ENCODE measurements at places on chromosomes 12 and 14. TPM values are rescaled to one million over a fixed set of nuclear protein-coding genes. Genes with fewer than 3 reads are reported as not detected.

DNA sequence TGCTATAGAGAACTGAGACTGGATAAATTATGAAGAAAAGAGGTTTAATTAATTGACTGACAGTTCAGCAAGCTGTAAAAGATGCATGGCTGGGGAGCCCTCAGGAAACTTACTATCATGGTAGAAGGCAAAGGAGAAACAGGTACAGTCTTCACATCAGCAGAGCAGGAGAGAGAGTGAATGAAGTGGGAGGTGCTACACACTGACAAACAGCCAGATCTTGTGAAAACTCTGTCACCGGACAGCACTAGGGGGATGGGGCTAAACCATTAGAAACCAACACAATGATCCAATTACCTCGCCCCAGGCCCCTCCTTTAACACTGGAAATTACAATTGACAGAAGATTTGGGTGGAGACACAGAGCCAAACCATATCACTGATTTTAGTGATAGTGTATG is 682.4 kb downstream of the SLC16A7 start:
- no peaks in the 10 kb centered on the region for H3K4me1 ChIP-seq
- no peaks in the 10 kb centered on the region for H3K36me3 ChIP-seq
- H3K27ac ChIP-seq: no peak overlapping the region
- no peaks in the 10 kb centered on the region for H3K27me3 ChIP-seq
- H3K4me3 ChIP-seq: no peak overlapping the region

The BIN2 gene
- 15.5 TPM for total RNA-seq

- no peak overlapping the region for H3K4me3 ChIP-seq
- H3K27me3 ChIP-seq: no peaks in the 10 kb centered on the region
- H3K4me1 ChIP-seq: no peaks in the 10 kb centered on the region
- H3K27ac ChIP-seq: no peak overlapping the region
- H3K36me3 ChIP-seq: no peaks in the 10 kb centered on the region
- DNase-seq: peak; percentile 14
Observed at GRCh38 chr14:41749429-41749828, 142.8 kb downstream of the LRFN5 start.

The MOAP1 gene
- total RNA-seq: 20.3 TPM

GRCh38 chr12:89523393-89523792 is 1.2 kb downstream of the GALNT4 start:
- no peak for DNase-seq
- no peak overlapping the region for H3K4me3 ChIP-seq
- H3K27me3 ChIP-seq: no peaks in the 10 kb centered on the region
- H3K27ac ChIP-seq: no peak overlapping the region
- H3K36me3 ChIP-seq: no peaks in the 10 kb centered on the region

The REP15 gene
- total RNA-seq: 3.6 TPM

DNA sequence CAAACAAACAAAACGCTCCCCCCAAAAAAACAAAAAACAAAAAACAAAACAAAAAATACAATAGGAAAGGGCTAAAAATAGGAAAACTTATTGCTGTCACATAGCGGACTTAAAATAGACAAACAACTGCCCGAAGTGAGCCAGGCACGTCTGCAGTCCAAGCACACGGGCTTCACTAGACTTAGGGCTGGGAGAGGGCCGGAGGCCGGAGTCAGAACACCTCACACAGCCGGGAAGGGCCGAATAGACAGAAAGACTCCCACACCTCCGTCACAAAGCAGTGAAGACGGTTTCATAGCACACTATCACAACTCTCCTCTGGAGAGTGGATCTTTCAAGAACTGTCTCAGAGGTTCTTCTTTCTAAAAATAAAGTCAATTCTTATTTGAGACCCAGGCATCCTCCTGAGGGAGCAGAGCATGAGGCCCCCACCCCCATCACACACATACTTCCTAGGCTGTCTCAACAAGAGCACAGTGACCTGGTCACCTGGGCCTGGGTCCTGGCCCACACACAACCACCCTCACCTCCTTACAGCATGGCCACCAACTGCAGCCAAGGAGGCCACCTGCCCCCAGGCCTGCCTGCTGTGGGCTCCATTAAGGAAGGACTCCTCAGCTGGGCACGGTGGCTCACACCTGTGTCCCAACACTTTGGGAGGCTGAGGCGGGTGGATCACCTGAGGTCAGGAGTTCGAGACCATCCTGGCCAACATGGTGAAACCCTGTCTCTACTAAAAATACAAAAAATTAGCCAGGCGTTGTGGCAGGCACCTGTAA is 6.7 kb downstream of the BAG5 start:
- H3K36me3 ChIP-seq: no peaks in the 10 kb centered on the region
- no peak overlapping the region for H3K4me3 ChIP-seq
- no peak for DNase-seq
- no peak overlapping the region for H3K27ac ChIP-seq
- no peaks in the 10 kb centered on the region for H3K27me3 ChIP-seq
- peaks cover 53% of the 10 kb centered on the region for H3K4me1 ChIP-seq

- H3K4me3 ChIP-seq: no peak overlapping the region
- no peak overlapping the region for H3K27ac ChIP-seq
- H3K36me3 ChIP-seq: no peaks in the 10 kb centered on the region
Observed at GRCh38 chr14:83147006-83147405, 1613.4 kb upstream of the SEL1L start.

The KRT5 gene
- total RNA-seq: 0.79 TPM

- DNase-seq: no peak
- H3K36me3 ChIP-seq: no peaks in the 10 kb centered on the region
- H3K27me3 ChIP-seq: peaks cover 79% of the 10 kb centered on the region
- H3K4me1 ChIP-seq: peaks cover 5% of the 10 kb centered on the region
- no peak overlapping the region for H3K4me3 ChIP-seq
- no peak overlapping the region for H3K27ac ChIP-seq
Observed at GRCh38 chr12:49953151-49953550, 2.6 kb downstream of the AQP2 start.

GRCh38 chr14:77105145-77105939 is 7.3 kb downstream of the CIPC start:
- no peaks in the 10 kb centered on the region for H3K4me1 ChIP-seq
- H3K4me3 ChIP-seq: no peak overlapping the region
- DNase-seq: no peak
- no peaks in the 10 kb centered on the region for H3K27me3 ChIP-seq
- no peak overlapping the region for H3K27ac ChIP-seq
- no peaks in the 10 kb centered on the region for H3K36me3 ChIP-seq

The PARPBP gene
- 4.7 TPM for total RNA-seq

The SVOP gene
- not detected for total RNA-seq

GRCh38 chr12:47360771-47361388 is 281.1 kb upstream of the AMIGO2 start:
- H3K4me3 ChIP-seq: no peak overlapping the region
- no peaks in the 10 kb centered on the region for H3K4me1 ChIP-seq
- H3K27me3 ChIP-seq: no peaks in the 10 kb centered on the region
- peak overlapping the region; percentile 63 for H3K27ac ChIP-seq

DNA sequence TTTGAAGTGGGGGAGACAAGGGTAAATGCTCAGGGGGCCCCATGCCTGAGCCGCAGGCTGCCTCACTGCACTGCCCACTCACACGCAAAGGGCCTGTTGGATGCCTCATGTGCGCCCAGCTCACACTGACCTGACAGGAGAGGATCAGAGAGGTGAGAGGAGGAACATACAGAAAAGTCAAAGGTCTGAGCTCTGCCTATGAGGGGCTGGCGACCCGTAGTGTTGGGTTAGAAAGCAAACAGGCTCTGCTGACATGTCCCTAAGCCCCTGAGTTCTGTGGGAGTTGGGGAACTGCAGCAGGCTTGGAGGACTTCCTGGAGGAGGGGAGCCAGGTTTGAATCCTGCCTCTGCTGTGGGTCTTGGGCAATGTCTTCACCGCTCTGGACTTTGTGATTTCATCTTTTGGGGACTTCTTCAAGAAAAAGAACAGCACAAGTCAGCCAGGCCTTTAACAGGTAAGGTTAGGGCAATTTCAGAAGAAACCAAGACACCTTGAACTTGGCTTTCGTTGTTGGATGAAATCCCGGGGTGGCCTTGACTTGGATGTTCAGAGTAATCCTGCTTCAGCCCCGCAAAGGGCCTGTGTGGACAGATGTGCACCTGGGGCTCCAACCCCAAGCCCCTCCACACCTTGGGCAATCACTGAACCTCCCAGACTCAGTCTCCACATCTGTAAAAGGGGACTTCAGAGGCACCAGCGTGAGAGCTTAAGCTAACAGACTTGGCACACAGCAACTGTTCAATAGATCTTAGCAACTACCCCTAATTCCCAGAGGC is 116.8 kb downstream of the SCARB1 start:
- no peaks in the 10 kb centered on the region for H3K36me3 ChIP-seq
- H3K4me3 ChIP-seq: no peak overlapping the region
- no peak for DNase-seq

GRCh38 chr12:31558521-31558920 is 32.4 kb downstream of the DENND5B start:
- H3K4me1 ChIP-seq: no peaks in the 10 kb centered on the region
- no peaks in the 10 kb centered on the region for H3K27me3 ChIP-seq
- no peaks in the 10 kb centered on the region for H3K36me3 ChIP-seq
- no peak overlapping the region for H3K4me3 ChIP-seq

The MGP gene
- total RNA-seq: 651 TPM

DNA sequence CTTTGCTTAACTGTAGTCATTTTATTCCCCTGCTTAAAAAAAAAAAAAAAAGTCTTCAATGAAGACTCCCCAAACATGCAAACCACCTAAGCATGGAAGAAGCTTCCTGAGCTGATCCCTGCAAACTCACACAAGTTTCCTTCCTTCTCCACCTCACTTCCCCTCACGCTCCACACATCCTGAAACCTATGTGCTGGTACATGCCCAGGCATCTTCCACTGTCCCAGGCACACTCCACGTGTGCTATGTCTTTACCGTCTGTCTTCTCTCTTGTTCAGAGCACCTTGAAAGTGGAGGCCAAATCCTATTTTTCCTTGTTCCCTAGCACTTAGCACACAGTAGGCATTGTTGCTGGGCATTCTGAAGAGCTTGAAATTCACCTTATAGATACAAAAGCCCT is 13.4 kb downstream of the LRIG3 start:
- H3K36me3 ChIP-seq: peaks cover 7% of the 10 kb centered on the region
- no peaks in the 10 kb centered on the region for H3K27me3 ChIP-seq
- no peak for DNase-seq
- no peak overlapping the region for H3K4me3 ChIP-seq

The FAM222A gene
- 3.1 TPM for total RNA-seq

The TSPAN11 gene
- 4.1 TPM for total RNA-seq

- no peak overlapping the region for H3K27ac ChIP-seq
- no peaks in the 10 kb centered on the region for H3K27me3 ChIP-seq
- no peak overlapping the region for H3K4me3 ChIP-seq
- no peak for DNase-seq
Observed at GRCh38 chr12:1799051-1799881, 21.1 kb upstream of the LRTM2 start.

The HSPB8 gene
- 68.6 TPM for total RNA-seq

The ISCA2 gene
- 22.7 TPM for total RNA-seq

DNA sequence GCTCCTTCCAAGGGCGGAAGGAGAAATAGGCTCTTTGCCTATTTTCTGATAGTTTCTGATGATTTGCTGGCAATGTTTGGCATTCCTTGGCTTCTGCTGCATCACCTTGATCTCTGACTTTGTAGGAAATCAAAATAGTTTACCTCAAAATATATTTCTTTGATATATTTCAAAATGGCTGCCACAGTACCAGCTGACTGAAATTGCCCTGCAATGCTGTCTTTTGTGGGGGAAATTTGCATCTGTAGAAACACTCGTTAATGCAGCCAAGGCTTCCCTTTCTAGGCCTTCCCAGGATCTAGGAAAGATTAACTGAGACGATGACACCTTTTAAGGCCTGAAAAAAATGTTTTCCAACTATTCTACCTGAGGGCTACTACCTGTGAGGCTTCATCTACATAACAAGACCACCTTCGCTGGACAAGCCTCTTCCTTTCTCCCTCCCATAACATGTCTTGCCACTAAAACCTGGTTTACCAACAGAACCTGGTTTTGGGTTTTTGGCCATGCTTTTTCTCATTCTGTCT is 212.8 kb upstream of the SSTR1 start:
- H3K4me1 ChIP-seq: no peaks in the 10 kb centered on the region
- DNase-seq: no peak
- H3K27ac ChIP-seq: no peak overlapping the region
- no peaks in the 10 kb centered on the region for H3K36me3 ChIP-seq
- no peaks in the 10 kb centered on the region for H3K27me3 ChIP-seq
- no peak overlapping the region for H3K4me3 ChIP-seq

The GRIP1 gene
- 2.5 TPM for total RNA-seq

GRCh38 chr12:82149045-82149444 is 209.1 kb downstream of the CCDC59 start:
- H3K27ac ChIP-seq: no peak overlapping the region
- H3K36me3 ChIP-seq: no peaks in the 10 kb centered on the region
- H3K4me3 ChIP-seq: no peak overlapping the region
- no peaks in the 10 kb centered on the region for H3K27me3 ChIP-seq
- no peak for DNase-seq

The TECPR2 gene
- 30.1 TPM for total RNA-seq

DNA sequence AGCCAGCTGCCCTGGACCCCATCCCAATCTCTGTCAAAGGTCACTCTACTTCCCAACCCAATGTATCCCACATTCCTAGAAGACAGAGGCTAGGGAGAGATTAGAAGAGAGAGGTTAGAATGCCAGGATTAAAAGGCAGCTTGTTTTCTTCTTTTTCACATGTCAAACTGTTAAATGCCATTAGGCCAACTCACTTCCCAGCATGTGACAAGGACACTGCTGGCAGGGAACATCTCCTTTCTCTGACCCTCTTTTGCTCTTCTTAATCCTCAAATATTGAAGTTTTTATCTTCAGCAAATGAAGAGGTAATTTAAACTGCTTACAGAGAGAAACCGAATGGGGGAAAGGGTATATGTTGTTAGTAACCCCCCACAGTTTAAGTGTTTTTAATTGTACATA is 89.1 kb downstream of the BBS10 start:
- no peak for DNase-seq
- H3K36me3 ChIP-seq: no peaks in the 10 kb centered on the region
- H3K4me1 ChIP-seq: peaks cover 7% of the 10 kb centered on the region
- no peaks in the 10 kb centered on the region for H3K27me3 ChIP-seq
- no peak overlapping the region for H3K4me3 ChIP-seq
- peak overlapping the region; percentile 65 for H3K27ac ChIP-seq

The TAS2R9 gene
- total RNA-seq: not detected

DNA sequence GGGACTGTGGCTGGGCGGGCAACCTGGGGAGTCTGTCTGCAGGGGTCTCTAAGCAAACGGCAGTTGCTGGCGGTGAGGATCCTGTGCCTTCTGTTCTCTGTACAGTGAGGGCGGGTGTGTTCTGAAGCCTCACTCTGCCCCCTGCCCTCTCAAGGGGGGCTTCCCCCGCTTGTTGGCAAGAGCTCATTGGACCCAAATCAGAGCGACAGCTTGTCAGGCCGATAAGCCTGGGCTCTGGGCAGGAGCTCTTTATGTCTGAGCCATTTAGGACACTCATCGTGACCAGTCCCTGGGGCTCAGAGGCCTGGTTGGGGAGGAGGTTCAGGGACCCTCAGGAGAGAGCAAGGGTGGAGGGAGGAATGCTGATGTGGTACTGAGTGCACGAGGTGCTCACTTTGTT is 136.0 kb downstream of the TSPAN9 start:
- no peak overlapping the region for H3K4me3 ChIP-seq
- H3K27ac ChIP-seq: no peak overlapping the region
- H3K4me1 ChIP-seq: peaks cover 9% of the 10 kb centered on the region
- peak; percentile 69 for DNase-seq
- H3K36me3 ChIP-seq: no peaks in the 10 kb centered on the region

- no peaks in the 10 kb centered on the region for H3K4me1 ChIP-seq
- no peak for DNase-seq
- H3K36me3 ChIP-seq: peaks cover 97% of the 10 kb centered on the region
- H3K27ac ChIP-seq: no peak overlapping the region
- no peak overlapping the region for H3K4me3 ChIP-seq
Observed at GRCh38 chr12:57296291-57296690, 45.3 kb upstream of the STAC3 start.

Data from left lung (tissue), 14 donors.